ENCODE measurements at places on chromosomes 1 and 21. TPM values are rescaled to one million over a fixed set of nuclear protein-coding genes. Genes with fewer than 3 reads are reported as not detected.

- no peak for DNase-seq
These were observed 68.9 kb downstream of the CNIH3 start for GRCh38 chr1:224684979-224685425.

DNA sequence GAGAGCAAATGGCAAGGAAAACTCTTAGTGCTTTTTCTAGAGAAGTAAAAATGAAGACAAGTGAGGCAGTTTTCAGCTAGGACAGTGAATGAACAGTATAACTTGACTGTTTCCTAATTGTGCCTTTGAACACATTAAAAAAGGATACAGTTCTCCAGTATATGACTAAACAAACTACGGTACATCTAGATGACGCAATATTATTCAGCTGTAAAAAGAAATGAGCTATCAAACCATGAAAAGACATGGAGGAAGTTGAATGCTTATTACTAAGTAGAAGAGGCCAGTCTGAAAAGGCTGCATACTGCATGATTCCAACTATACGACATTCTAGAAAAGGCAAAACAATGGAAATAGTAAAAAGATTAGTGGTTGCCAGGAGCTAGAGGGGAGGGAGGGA lies 206.3 kb downstream of the SIPA1L2 start:
- no peak for DNase-seq

DNA sequence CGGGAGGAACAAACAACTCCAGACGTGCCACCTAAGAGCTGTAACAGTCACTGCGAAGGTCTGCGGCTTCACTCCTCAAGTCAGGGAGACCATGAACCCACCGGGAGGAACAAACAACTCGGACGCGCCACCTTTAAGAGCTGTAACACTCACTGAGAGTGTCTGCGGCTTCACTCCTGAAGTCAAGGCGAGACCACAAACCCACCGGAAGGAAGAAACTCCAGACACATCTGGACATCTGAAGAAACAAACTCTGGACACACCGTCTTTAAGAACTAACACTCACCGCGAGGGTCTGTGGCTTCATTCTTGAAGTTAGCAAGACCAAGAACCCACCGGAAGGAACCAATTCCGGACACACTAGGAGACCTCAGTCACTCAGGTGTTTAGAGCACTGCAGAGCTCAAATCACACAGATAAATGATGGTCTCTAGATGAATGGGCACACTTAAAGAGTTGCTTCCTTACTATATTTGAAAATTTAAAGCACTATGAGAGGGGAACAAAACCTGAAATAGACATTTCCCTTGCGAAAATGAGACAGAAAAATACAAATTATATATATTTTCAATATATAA lies 587.7 kb upstream of the ADGRL4 start:
- no peak for DNase-seq

DNA sequence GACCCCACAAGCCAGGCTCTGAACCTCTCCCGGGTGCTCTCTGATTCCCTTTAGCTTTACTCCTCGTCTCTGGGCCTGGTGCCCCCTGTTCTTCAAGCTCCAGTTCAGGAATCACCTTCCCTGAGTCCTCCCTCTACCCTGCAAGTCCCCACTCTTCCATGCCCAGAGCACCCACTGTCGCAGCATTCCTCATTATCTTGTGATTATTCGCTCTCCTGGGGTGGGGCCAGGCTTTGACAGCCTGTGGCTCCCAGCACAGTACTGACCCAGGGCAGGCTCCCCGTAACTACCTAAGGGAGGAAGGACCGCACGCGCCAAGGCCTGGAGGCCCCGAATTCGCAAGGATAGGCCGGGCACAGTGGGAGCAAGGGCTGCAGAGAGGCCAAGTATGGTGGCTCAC lies 734 bp upstream of the C1orf210 start:
- no peak for DNase-seq

DNA sequence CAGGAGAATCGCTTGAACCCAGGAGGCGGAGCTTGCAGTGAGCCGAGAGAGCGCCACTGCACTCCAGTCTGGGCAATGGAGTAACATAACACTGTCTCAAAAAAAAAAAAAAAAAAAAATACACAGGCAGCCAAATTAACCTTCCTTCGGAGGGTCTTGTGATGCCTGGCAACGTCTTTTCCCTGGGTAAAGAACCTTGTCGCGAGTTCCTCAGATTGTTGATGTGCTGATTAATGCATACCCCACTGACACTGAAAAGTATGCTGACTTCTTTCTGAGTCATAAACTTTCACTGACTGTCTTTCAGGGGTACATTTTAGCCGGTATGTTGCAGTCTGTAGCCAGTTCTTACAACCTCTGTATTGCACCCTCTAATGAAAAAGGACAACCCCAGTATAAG lies 95.1 kb upstream of the SOD1 start:
- DNase-seq: no peak

GRCh38 chr1:229886636-229887035 lies 180.4 kb upstream of the GALNT2 start:
- DNase-seq: no peak

- no peak for DNase-seq
These were observed 54.4 kb downstream of the PRSS38 start for GRCh38 chr1:227869851-227870305.

GRCh38 chr1:13597166-13597565 lies 13.5 kb downstream of the PDPN start:
- DNase-seq: no peak

GRCh38 chr1:150094734-150095265 lies 27.2 kb downstream of the VPS45 start:
- DNase-seq: no peak

- DNase-seq: peak; percentile 80
These were observed 146.0 kb downstream of the RERE start for GRCh38 chr1:8671306-8671917.

DNA sequence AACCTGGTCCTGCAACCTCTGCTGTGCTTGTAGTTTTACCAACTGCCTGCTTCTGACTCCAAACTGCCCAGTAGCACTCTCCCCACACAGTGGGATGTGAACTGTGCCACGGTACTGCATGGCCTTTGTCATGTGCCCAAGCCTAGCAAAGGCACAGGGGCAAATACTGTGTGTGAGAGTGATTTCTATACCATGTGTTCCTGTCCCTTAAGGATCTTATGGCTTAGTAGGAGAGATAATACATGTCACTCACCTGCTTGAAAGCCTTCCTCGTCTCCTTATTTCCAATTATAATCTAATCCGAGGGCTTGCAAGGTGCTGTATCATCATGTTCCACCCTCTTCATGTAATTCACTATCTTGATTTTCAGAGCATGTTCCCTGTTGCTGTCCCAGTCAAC lies 51.3 kb downstream of the UBE4B start:
- DNase-seq: no peak

- no peak for DNase-seq
These were observed 24.4 kb downstream of the FTCD start for GRCh38 chr21:46130831-46131587.

- DNase-seq: no peak
These were observed 75.8 kb downstream of the CTH start for GRCh38 chr1:70486676-70487458.

Gene GJA9
- total RNA-seq: not detected

Gene PROX1
- total RNA-seq: 56.4 TPM

Gene GBP6
- not detected for total RNA-seq

Gene LMX1A
- not detected for total RNA-seq

Gene CDK11B
- total RNA-seq: 7.5 TPM

Gene PIGR
- not detected for total RNA-seq

Gene NID1
- 328 TPM for total RNA-seq

Gene NTMT2
- not detected for total RNA-seq

Measured in dermis microvascular lymphatic vessel endothelial cell (primary cell).